ENCODE measurements at places on chromosomes 2 and 18.

DNA sequence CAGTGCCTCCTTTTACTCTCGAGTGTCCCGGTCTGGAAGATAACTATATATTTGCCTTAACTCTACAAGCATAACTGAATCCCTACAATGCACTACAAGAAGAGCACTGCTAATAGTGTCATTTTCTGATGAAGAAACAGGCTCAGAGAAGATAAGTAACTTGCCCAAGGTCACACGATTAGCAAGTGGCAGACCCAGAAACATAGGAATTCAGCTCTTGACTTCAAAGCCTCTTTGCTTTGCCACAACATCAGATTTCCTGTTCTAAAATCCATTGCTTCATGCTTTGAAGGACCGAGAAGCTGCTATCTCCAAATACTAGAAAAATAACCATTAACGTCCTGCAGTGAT is 65.6 kb downstream of the HS1BP3 start:
- DNase-seq = no peak

DNA sequence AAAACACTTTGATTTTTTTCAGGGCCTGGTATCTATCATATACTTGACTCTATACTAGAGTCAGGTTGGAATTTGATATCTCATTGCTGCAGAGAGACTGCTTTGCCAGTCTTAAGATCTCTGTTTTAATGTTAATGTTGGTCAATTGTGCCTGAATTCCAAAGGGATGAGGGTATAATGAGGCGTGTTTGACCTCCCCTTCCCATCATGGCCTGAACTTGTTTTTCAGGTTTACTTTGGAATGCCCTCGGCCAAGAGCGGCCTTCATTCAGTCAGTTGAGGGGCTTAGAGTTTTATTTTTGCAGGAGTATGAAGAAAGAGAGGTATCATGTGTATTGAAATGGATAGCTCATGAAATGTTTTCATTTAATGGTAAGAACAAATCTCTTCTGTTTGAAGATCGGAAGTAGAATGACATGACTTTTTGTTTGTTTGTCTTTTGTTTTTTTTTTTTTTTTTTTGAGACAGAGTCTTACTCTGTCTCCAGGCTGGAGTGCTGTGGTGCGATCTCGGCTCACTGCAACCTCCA is 119.0 kb downstream of the KIAA1328 start:
- no peak for DNase-seq

DNA sequence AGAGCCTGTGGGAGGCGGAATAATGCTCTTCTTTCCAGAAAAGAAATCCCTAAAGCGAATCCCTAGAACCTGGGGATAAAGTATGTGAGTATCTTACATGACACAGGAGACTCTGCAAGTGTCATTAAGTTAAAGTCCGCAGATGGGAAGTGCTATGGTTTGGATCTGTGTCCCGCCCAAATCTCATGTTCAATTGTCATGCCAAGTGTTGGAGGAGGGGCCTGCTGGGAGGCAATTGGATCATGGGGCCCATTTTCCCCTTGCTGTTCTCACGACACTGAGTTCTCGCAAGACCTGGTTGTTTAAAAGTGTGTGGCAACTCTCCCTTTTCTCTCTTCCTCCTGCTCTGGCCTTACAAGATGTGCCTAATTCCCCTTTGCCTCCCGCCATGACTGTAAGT is 207.8 kb downstream of the MYT1L start:
- DNase-seq = no peak

GRCh38 chr2:176562359-176563078 is 293.3 kb downstream of the MTX2 start:
- DNase-seq = no peak

GRCh38 chr2:230944757-230945372 is 19.8 kb upstream of the GPR55 start:
- no peak for DNase-seq

DNA sequence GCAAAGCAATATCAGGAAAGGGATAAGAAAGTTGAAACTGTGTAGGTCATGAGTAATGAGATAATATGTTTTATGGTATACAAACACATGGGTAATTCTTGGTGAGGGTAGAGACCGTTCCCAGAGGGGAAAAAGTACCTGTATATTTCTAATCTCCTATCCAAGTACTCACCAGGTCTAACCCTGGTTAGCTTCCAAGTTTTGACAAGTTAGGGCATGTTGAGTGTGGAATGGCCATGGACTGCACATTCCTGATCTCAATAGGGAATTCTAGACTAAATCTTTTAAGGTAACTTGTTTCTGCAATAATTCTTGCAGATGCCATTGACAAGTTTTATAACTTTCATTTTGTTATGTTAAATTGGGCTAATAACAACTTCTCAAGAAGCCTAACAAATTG is 216.6 kb downstream of the SPAG16 start:
- no peak for DNase-seq

- no peak for DNase-seq
These were observed 53.4 kb downstream of the LPIN1 start for GRCh38 chr2:11799826-11800225.

DNA sequence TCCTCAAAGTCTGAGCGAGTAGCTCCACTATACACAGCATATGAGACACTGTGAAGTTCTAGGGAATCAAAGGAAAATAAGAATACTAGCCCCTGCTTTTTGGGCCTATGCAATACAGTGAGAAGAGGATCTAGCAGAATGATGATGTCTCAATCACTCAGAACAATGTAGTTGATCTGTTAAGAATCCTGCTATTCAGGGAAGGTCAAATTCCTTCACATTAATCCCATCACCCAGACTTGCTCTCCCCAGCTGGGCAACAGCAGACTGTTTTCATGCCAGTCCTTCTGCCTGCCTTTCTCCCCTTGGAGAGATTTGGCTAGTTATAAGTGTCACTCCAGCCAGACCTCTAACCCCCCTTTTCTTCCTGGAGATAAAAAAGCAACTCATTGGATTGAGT is 230.0 kb upstream of the EPHA4 start:
- no peak for DNase-seq

GRCh38 chr18:76750917-76751890 is 71.2 kb upstream of the ZNF236 start:
- DNase-seq = no peak

DNA sequence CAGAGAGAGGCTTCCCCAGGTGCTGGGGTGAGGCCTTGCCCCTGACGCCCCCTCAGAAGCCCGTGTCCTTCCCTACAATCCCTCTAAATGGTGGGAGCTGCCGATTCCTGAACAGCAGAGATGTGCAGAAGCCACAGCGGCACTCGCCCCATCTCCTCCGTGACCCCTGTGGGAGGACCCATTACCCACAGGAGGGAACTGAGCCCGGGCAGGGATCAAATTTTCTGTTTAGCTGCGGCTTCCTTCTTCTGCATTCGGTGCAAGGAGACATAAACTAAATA is 181.2 kb upstream of the RAB6C start:
- DNase-seq = no peak

- no peak for DNase-seq
These were observed 86.0 kb upstream of the SATB2 start for GRCh38 chr2:199543606-199544172.

- no peak for DNase-seq
These were observed 118.0 kb downstream of the RHBDD1 start for GRCh38 chr2:226953826-226954225.

DNA sequence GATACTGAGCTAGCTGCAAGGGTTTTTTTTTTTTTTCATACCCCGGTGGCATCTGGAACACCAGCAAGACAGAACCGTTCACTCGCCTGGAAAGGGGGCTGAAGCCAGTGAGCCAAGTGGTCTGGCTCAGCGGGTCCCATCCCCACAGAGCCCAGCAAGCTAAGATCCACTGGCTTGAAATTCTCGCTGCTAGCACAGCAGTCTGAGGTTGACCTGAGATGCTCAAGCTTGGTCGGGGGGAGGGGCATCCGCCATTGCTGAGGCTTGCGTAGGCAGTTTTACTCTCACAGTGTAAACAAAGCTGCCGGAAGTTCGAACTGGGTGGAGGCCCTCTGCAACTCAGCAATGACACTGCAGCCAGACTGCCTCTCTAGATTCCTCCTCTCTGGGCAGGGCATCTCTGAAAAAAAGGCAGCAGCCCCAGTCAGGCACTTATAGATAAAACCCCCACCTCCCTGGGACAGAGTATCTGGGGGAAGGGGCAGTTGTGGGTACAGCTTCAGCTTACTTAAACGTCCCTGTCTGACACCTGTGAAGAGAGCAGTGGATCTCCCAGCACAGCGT is 5.1 kb upstream of the MIB1 start:
- DNase-seq = no peak

GRCh38 chr2:219905640-219906039 is 278.2 kb downstream of the SLC4A3 start:
- no peak for DNase-seq

- DNase-seq = no peak
These were observed 80.3 kb downstream of the CIB4 start for GRCh38 chr2:26560892-26561291.

GRCh38 chr2:194445226-194445625 is 1211.8 kb upstream of the SLC39A10 start:
- no peak for DNase-seq

- DNase-seq = no peak
These were observed 503.6 kb downstream of the SPAG16 start for GRCh38 chr2:213787869-213788268.

- no peak for DNase-seq
These were observed 8.2 kb upstream of the EN1 start for GRCh38 chr2:118855451-118856279.

GRCh38 chr2:112621790-112622527 is 23.8 kb upstream of the SLC20A1 start:
- DNase-seq = no peak

DNA sequence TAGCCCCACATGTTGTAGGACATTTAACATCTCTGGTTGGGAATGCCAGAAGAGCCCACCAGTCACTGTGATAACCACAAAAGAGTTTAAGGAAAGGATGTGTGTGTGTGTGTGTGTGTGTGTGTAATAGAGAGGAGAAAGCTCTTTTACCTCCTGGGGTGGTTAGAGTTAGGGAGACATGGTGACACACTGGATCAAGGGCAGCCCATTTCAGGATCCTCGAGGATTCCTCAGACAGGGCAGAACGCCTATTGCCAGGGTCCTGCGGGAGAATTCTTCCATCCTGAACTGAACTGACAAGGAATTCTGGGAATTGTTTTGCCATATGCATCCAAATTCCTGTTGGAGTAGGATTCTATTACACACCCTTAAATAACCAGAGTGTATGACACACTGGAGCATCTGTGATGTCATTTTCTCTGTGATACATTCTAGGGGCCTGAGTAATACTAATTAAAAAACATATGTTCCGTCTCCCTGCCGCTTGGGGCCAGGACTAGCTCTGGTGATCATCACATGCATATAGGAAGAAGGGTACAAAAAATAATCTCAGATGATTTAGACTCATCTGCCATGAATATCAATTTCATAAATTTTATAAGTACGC is 156.4 kb upstream of the MMADHC start:
- DNase-seq = no peak

- DNase-seq = no peak
These were observed 69.6 kb downstream of the POLR1A start for GRCh38 chr2:86035883-86036668.

GRCh38 chr2:19888831-19889230 is 13.0 kb downstream of the TTC32 start:
- no peak for DNase-seq

- DNase-seq = no peak
These were observed 238.3 kb downstream of the SLC8A1 start for GRCh38 chr2:40213619-40214018.

DNA sequence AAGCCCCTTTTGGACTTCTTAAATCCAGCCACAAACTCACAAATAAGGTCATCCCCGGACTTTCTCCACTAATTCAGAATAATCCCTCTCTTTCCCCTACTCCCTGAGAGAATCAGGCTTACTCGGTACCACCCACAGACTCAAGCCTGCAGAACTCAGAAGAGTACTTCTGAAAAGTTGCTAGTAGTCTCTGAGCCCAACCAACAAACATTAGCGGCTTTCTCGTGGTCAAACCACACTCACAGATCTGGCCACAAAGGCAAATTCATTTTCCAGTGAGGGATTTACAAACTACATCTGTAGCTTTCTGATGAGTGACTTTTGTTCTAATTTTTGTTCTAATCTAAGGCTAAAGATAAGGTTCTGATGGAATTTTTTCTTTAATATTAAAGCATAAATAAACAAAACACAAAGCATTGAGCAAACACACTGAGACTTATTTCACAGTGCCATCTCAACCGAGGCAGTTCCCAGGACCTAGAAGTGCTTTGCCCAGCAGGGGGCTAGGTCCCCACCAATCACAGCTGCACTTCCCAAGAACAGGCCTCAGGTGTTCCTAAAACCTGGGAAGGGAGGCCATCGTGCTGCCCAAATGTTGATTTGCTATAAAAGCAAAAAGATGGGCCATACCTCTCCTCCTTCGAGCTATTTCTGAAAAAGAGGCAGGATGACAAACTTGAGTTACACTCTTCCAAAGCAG is 110.7 kb downstream of the COLEC12 start:
- no peak for DNase-seq

DNA sequence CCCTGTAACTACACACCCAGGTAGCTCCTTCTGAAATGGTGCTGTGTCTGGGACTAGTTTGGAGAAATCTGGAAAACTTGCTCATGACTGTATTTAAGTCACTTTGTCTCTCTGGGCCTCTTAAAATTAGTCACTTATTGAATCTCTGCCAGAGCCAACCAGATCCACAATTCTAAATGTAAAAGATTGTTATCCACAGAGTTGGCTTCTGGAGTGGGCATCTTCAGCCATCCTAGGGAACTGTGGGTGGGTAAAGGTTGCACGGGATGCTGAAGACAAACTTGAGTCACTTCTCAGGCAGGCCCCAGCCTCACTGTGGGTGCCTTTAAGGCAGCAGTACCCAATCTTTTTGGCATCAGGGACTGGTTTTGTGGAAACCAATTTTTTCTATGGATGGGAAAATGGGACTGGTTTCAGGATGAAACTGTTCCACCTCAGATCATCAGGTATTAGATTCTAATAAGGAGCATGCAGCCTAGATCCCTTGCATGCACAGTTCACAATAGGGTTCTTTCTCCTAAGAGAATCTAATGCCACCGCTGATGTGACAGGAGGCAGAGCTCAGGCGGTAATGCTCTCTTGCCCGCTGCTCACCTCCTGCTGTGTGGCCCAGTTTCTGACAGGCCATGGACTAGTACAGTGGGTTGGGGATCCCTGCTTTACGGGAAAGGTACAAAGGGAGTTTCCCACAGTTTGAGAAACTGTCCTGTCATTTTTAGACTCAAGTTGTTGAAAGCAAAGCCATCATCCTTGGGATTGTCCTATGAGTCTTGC is 98.3 kb upstream of the SPRED2 start:
- DNase-seq = no peak

DNA sequence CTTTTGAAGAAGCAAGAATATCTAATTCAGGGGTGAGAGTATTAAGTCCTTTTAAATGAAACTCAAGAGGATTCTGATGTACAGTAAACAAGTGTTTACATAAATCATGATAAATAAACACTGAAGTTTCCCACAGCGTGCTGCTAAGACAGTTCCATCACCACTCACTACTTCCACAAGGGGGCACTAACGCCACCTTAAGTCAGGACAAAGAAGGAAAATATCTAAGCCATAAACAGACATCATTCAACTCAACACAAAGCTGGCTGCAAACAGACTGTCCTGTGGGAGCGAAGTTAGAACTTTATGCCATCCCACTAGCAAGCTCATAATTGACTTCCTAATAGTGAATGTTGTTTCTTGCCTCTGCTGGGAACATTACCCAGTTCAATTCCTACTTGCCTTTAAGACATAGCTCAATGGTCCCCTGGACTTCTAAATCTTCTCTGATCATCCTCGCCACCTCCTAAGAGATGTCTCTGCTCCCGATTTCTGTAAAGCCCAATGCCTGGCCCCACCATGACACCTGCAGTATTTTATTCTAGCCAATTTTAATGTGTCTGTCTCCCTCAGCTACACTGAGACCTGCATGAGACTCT is 36.5 kb downstream of the MRPL44 start:
- DNase-seq = peak; percentile 73

- DNase-seq = no peak
These were observed 441.8 kb downstream of the NYAP2 start for GRCh38 chr2:225841314-225841713.

Data from Panc1 (cell line).